Aortic smooth muscle cell (primary cell): ENCODE measurements at places on chromosomes 2 and 18. TPM values are rescaled to one million over a fixed set of nuclear protein-coding genes. Genes with fewer than 3 reads are reported as not detected.

TMEM247 gene
- not detected in 2 replicates for total RNA-seq

ZNF397 gene
- 16.8 and 17.5 TPM in 2 replicates for total RNA-seq

MAP3K20 gene
- total RNA-seq: 32.8 and 36.9 TPM in 2 replicates

PROC gene
- 0.19 TPM in 1 of 2 replicates, not detected in the other for total RNA-seq

GBX2 gene
- not detected in 2 replicates for total RNA-seq

HRH4 gene
- total RNA-seq: under 0.01 and 0.06 TPM in 2 replicates

SERPINB11 gene
- not detected in 2 replicates for total RNA-seq

SKOR2 gene
- total RNA-seq: not detected in 2 replicates

LCT gene
- total RNA-seq: not detected in 2 replicates

CXCR1 gene
- not detected in 2 replicates for total RNA-seq

LIMS4 gene
- 12.4 and 23.9 TPM in 2 replicates for total RNA-seq

PDCD1 gene
- not detected in 2 replicates for total RNA-seq

PID1 gene
- total RNA-seq: 40.8 and 52.9 TPM in 2 replicates

LYPD1 gene
- total RNA-seq: 11.4 and 21.7 TPM in 2 replicates

TRIM43 gene
- total RNA-seq: not detected in 2 replicates

SCN3A gene
- 0.13 and 0.62 TPM in 2 replicates for total RNA-seq

AMER3 gene
- total RNA-seq: not detected in 2 replicates

KLF11 gene
- total RNA-seq: 3.4 and 3.5 TPM in 2 replicates

FLACC1 gene
- total RNA-seq: 1.6 and 1.8 TPM in 2 replicates

IGFBP5 gene
- total RNA-seq: 139 and 270 TPM in 2 replicates

INHBB gene
- total RNA-seq: 0.12 and 0.13 TPM in 2 replicates

ZNF804A gene
- 0.13 and 0.25 TPM in 2 replicates for total RNA-seq

APLF gene
- total RNA-seq: 3.6 and 4.8 TPM in 2 replicates

NEUROD1 gene
- total RNA-seq: not detected in 2 replicates

OR6B2 gene
- total RNA-seq: not detected in 2 replicates

USP37 gene
- total RNA-seq: 8.3 and 9.4 TPM in 2 replicates

GPN1 gene
- 27.9 and 31.9 TPM in 2 replicates for total RNA-seq

SERPINB13 gene
- not detected in 2 replicates for total RNA-seq

GRHL1 gene
- total RNA-seq: 0.19 and 0.26 TPM in 2 replicates

ALPP gene
- total RNA-seq: not detected in 2 replicates

PTPRM gene
- total RNA-seq: 74.4 and 100 TPM in 2 replicates

LAMA3 gene
- total RNA-seq: 9.5 and 14.0 TPM in 2 replicates

SEPTIN10 gene
- total RNA-seq: 146 and 176 TPM in 2 replicates

RFX8 gene
- total RNA-seq: 15.5 and 20.3 TPM in 2 replicates

IL36RN gene
- total RNA-seq: not detected in 2 replicates

KCTD1 gene
- 7.7 and 11.8 TPM in 2 replicates for total RNA-seq

CHAC2 gene
- 2.2 and 3.4 TPM in 2 replicates for total RNA-seq

GTF2A1L gene
- total RNA-seq: 3.5 and 4.9 TPM in 2 replicates

HNMT gene
- total RNA-seq: 83.2 and 90.6 TPM in 2 replicates

GPAT2 gene
- 4.5 and 5.8 TPM in 2 replicates for total RNA-seq

HOXD4 gene
- total RNA-seq: 0.06 TPM in 1 of 2 replicates, not detected in the other

CABYR gene
- total RNA-seq: 1.5 and 2.7 TPM in 2 replicates
